ENCODE measurements at places on chromosomes 4 and X.
A peak's percentile ranks its signal among the peaks of the same experiment; 100 is the strongest.

DNA sequence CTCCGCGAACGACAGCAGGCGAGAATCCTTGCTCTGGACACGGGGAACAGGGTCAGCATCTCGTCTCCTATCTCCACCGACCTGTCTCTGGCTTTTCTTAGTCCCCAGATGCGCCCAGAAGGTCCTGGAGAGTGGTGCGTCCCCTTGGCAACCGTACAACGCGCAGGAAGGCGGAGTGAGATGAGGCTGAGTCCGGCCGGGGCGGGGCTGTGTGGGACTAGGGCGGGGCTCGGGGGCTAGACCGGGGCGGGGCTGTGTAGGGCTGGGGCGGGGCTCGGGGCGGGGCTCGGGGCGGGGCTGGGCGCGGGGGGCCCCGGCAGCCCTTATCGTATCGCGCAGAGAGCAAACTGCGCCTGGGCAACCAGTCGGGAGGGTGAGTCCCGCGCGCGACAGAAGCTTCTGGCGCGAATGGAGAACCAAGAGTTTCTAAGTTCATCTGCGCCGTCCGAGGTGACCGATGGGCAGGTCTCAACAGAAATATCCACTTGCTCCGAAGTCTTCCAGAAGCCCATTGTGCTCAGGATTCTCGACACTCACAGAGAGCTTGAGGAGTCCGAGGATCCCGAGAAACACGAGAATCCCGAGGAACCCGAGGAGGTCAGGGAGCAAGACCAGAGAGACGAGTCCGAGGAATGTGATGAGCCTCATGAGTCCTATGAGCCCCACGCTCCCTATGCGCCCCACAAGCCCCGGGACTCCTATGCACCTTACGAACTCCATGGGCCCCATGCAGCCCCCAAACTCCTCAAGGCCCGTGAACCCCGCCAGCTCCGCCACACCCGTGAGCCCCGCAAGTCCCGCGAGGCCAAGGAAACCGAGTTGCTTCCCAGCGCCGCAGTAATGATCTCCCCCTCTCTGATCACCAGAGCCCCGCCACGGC is 24.9 kb downstream of the ARL9 start:
- DNase-seq = peak; percentile 74

DNA sequence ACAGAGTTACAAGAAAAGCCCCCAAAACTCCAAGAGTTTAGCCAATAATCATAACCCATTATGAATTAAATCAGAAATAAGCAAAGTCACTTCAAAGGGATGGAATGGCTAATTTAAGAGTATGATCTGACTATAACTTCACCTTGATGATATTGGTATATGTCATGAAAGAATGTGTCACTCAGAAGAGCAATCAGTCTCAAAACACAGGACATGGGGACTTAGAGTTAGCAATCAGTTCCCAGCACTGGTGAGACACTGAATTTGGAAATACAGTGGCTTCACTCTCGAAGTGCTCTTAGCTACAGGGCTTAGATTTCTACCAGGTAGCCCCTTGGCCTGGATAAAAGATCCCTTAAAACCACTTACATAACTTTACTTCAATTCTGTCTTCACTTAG is 65.7 kb upstream of the EXOC1L start:
- DNase-seq = no peak

- DNase-seq = no peak
These were observed 52.8 kb downstream of the SPRY1 start for GRCh38 chr4:123449362-123449761.

DNA sequence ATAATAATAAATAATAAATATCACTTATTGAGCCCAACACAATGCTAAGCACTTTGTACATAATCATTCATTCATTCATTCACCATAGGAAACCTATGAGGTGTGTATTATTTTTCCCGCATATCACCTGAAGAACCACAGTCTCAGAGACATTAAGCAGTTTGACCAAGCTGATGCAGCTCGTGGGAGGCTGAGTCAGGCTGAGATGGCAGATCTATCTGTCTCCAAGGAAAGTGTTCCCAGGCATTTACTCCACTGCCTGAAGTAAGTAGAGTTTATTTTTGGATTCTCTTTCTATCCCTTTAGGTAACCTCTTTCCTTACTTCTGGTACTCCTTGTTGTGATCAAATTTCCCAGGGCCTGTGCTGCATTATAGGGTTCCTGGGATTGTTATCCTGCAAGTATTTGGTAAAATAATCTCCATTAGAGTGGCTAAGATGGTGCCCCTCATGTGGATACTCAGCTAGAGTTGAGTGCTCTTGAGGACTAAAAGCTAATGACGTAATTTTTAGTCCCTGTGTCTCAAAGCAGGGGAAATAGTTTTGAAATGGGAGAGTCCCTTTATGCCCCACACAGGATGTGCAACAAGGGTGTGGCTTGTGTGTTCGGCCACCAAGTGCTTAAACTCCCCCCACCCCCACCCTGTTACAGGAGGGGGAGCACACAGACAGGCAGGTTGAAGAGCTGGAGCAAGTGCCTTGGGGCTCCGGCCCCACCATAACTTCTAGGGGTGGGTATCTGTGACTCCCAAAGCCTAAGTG is 467.0 kb downstream of the STIM2 start:
- DNase-seq = no peak

DNA sequence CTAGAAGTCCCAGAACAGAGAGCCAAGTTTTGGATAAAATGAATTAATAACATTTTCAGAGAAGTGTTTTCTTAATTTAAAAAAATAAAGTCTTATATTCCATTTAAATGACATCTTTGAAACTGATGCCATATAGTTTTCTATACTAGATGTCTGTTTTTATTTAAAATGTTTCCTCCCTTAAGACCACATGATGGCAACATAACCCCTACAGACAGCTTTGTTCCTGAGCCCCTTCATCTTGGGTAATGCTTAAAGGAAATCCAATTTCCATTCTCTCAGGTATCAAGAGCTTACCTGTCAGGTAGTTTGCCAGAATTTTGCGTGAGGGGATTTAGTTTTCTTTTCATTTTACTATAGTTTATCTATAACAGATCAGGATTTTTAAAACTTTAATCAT is 181.4 kb upstream of the UGT8 start:
- no peak for DNase-seq

GRCh38 chr4:993111-994029 is at the start of gene SLC26A1:
SLC26A1 (minus strand) TSS chr4:993404; CDS start chr4:991703, 1,701 bp downstream.
- no peak for DNase-seq

- no peak for DNase-seq
These were observed 21.0 kb upstream of the ANXA5 start for GRCh38 chr4:121717680-121718237.

DNA sequence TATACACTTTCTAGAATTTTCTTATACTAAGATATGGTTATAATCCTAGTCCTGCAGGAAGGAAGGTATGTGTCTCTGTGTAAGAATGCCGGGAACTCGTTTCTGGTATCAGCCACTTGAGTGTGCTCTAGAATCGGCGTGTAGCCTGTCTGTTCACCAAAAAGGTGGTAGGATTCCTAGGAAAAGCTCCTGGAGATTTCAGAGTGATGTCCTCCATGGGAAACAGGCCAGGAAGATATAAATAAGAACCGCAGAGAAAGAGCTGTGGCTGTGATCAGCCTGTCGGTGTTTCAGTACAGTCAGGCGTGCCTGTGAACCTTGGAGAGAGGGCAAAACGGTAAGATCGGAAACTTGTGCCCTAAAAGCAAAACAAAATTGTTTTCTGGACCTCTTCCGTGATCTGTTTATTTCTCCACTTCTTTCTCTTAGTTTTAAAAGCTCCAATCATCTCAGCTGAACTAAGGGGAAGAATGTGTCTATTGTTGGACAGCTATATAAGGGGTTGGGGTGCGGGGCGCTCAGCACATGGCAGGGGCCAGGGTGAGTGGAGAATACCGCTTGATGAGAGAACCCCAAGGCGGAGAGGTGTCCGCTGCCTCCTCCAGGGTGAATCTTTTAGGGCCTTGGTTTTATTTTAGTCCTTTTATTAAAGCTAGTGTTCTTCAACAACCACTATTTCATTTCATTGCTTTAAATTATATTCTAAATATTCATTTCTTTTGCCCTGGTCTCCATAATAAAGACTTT is 303.8 kb upstream of the TENM3 start:
- no peak for DNase-seq

GRCh38 chr4:94746746-94747145 is 11.0 kb upstream of the BMPR1B start:
- no peak for DNase-seq

GRCh38 chr4:174926958-174927357 is 8.8 kb downstream of the ADAM29 start:
- no peak for DNase-seq

DNA sequence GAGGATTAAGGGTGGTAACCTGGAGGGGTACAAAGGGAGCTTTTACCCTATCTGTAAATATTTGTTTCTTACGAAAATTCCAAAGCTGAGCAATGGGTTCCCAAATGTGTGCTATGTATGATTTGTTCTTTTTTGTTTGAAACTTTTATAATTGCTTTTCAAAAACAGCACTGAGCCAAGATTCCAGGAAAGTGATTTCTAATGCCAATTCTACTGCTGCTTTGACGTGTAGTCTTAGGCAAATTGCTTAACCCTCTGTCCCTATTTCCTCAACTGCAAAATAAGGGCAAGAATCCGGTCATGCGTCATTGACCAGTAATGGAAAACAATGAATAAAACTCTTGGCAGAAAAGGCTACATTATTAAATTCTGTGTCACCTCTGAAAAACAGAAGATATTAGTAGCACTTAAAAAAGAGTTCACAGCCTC is 454.7 kb downstream of the IL15 start:
- no peak for DNase-seq

DNA sequence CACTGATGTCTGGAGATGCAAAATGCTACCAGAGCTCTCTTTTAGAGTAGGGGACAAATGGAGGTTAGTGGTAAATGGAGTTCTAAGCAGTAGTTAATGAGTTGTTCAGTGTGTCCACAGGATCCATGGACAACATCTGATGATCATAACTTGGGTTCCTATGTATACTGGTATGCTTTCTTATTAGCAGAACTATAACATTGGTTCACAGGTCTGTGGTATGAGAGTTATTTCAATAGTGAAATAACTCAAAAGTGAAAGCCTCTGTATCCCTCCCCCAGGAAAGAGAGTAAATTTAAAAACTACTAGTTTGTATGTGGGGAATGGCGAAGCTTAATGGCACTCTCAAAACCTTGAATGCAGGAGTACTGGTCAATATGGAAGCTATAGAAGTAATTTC is 363.5 kb upstream of the EMCN start:
- DNase-seq = no peak

GRCh38 chrX:1289535-1289934 is 20.9 kb downstream of the CSF2RA start:
- DNase-seq = no peak

- no peak for DNase-seq
These were observed 19.1 kb upstream of the CXCL11 start for GRCh38 chr4:76055016-76055415.

- no peak for DNase-seq
These were observed 209.5 kb downstream of the PARM1 start for GRCh38 chr4:75142382-75142781.

GRCh38 chrX:42715701-42716262 is 62.2 kb downstream of the PPP1R2C start:
- DNase-seq = no peak

DNA sequence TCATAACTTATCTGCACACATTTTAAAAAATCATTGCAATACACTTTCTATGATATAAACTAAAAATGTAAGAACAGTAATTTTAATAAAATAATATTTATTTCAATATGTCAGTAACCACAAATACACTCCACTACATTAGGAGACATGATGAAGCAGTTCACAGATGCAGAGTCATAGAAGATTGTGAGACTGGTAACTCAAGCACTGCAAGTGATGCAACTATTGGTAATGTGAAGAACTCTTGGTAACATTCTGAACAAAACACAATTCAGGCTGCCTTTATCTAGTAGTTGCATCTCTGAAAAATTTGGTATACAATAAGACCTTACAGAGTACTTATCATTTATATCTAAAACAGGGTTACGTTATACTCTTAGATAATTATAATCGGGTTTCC is 52.6 kb upstream of the LRAT start:
- DNase-seq = no peak

DNA sequence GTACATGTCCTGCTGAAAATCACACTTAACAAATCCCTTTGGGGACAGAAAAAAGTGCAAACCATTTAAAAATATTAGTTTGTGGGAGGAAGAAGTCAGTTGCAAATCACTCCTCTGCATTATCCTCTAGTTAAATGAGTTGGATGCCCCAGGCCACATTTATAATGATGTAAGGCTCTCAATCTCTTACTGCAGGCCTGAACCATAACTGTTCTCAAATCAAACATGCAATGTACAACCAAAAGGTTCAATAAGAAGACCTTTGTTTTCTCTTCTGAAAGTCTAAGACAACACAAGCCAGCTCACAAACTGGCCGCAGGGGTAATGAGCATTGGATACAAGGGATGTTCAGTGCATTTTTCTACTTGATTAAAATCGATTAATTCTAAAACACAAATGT is 39.7 kb downstream of the IGFBP7 start:
- no peak for DNase-seq

- DNase-seq = no peak
These were observed 129.0 kb upstream of the MAMLD1 start for GRCh38 chrX:150234126-150234525.

- no peak for DNase-seq
These were observed 23.3 kb downstream of the ZNF280C start for GRCh38 chrX:130245441-130245840.

DNA sequence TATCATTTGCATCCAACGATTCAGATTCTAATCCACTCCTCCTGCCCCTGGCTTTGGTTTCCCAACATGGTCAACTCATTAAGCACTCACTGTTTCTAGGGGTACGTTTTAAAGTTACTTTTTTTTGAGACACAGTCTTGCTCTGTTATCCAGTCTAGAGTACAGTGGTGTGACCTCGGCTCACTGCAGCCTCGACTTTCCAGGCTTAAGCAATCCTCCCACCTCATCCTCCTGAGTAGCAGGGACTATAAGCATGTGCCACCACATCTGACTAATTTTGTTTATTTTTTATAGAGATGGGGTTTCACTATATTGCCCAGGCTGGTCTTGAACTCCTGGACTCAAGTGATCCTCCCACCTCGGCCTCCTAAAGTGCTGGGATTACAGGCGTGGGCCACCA is 48.9 kb downstream of the TMEM156 start:
- DNase-seq = no peak

- DNase-seq = no peak
These were observed 1457.2 kb upstream of the PCDH7 start for GRCh38 chr4:29262986-29263385.

GRCh38 chr4:56654238-56654632 is 26.9 kb downstream of the HOPX start:
- DNase-seq = no peak

- no peak for DNase-seq
These were observed 18.3 kb upstream of the HHIP start for GRCh38 chr4:144627663-144628076.

GRCh38 chrX:47212381-47213293 is 5.8 kb upstream of the CDK16 start:
- no peak for DNase-seq

All from T-helper 9 cell (primary cell).